T-helper 17 cell (primary cell): ENCODE measurements at places on chromosomes 4 and X. TPM values are rescaled to one million over a fixed set of nuclear protein-coding genes. Genes with fewer than 3 reads are reported as not detected.

The POLA1 gene
- 8.7 TPM for total RNA-seq

The UGT2B15 gene
- not detected for total RNA-seq

The CSAG2 gene
- total RNA-seq, result not detected

The MUC7 gene
- not detected for total RNA-seq

DNA sequence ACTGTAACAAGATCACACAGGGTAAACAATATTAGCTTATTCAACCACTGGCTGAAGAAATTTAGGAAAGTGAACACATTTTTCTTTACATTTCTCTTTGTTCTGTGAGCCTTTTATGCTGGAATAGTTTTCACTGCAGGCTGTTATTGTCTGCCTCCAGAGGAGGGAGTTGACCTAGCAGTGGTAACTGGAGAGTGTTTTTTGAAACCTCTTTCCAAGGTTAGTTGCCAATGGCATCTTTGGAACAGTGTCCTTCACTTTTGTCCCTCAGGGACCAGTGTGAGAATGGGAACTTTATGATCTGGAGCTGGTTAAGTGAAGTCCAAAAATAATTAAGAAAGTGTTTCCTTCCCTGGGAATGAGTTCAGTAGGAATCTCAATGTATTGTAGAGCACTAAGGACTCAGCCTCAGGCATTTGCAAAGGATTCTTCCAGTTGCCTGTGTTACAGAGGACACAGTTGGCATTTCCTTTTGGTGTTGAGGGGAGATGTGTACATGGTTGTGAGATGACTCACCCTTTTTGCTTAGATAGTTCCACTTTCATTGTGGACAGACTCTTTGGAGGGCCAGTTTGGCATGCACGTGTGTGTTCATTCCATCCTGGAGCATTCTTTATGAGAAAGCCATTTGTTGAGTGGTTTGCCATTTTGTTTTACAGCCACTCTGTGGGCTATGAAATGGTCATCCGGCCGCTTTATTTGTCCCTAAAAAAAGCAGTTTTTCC lies 61.3 kb downstream of the AR start:
- DNase-seq, result no peak

DNA sequence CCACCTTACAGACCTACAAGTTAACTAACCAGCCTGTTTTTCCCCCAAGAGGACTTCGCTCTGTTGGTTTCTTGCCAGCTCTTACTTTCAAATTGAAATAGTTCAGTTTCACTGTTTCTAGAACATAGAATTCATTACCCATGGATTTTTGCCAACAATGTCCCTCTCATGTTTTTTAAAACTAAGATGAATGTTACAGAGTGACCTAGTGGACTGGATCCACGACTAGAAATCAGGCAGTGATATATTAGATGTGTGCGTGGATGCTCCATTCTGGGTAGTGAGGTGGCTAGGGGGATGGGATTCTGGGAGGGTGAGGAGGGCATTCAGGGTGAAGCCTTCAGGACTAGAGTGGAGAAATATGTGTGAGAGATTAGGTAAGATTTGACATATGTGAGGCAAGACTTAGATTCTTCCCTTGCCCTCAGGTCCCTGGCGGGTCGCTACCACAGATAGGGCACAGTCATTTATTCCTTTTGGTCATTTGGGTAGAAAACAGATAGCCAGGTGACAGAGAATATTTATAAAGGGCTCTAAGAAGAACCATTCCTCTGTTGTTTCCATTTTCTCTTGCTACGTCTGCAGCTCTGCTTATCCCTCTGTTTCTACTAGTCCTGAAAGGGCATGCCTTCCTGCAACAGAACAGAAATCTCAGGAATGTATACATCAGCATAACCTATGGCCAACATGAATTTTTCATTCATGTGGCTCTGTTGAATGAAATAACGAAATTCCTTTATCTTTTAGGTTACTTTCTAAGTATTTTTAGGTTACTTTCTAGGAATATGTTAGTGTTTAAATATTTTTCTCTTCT lies 15.4 kb upstream of the JADE1 start:
- no peak for DNase-seq

DNA sequence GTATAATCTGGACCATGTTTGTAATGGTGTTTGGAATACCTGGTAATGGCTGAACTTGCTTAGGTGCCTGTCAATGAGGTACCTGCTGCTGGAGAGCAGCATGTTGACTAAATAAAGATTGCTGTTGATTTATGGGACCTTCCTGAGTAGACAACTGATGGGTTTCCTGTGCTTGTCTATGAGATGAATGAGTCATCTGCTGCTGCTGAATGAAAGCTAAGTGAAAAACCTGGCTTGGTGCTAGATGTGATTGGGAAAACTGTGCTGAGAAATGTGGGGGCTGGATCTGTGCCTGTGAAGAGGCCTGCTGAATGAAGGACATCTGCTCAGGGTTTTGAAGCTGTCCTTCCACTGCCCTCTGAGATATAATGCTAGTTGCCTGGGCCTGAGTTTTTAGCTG lies 69.6 kb downstream of the WNK3 start:
- no peak for DNase-seq

- no peak for DNase-seq
Measured at GRCh38 chrX:48848847-48849246, 13.4 kb upstream of the PCSK1N start.

DNA sequence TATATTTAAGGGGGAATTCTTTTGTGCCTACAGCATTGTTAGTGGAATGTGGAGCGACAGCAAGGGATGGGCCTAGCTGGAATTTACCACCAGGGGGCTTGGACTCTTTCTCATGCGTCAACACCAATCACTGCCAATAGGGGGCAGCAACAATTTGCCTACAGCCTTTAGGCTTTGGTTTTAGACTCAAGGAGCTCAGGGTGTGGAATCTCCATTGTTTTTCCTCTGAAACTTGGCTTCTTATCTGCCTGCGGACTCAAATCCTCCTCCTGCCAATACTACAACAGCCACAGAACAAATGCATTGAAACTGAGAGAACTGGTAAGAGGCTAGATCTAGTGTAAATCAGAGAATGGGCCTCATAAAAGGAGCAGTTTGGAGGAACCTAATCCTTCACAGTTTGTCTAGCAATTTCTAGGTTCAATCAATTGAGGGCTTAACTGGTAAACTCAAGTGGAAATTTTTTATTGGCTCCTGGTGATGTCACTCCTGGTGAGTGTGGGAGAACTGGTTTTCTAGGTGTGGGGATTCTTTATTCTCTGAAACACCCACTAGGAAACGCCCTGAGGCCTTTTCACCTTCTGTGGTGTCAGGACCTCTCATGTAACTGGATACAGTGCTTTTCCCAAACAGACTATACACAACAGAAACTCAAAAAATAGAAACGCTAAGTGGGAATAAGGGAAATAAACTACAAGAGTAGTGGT lies 27.9 kb upstream of the TMSB4X start:
- DNase-seq, result peak; percentile 64

DNA sequence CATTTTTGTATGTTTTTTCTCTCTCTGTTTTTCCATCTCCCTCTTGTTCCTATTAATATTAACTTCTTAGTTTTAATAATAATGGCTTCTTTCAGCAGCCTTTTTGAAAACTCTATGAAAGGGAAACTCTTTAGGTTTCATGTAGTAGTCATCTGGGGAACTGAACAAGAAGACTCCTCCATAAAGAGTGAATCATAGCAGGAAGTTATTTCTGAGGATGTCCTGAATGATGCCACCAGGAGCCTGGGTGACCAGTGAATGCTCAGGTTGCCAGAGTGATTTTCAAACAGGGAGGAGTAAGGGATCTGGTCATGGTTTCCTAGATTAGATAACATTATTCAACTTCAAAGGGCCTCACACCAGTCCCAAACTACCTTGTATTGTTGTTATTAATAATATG lies 212.8 kb upstream of the PDE5A start:
- no peak for DNase-seq

- no peak for DNase-seq
Measured at GRCh38 chr4:81599742-81600380, 128.2 kb upstream of the RASGEF1B start.

GRCh38 chr4:128582427-128582870 lies 227.1 kb upstream of the JADE1 start:
- no peak for DNase-seq

GRCh38 chr4:26239801-26240200 lies 81.0 kb upstream of the RBPJ start:
- no peak for DNase-seq

DNA sequence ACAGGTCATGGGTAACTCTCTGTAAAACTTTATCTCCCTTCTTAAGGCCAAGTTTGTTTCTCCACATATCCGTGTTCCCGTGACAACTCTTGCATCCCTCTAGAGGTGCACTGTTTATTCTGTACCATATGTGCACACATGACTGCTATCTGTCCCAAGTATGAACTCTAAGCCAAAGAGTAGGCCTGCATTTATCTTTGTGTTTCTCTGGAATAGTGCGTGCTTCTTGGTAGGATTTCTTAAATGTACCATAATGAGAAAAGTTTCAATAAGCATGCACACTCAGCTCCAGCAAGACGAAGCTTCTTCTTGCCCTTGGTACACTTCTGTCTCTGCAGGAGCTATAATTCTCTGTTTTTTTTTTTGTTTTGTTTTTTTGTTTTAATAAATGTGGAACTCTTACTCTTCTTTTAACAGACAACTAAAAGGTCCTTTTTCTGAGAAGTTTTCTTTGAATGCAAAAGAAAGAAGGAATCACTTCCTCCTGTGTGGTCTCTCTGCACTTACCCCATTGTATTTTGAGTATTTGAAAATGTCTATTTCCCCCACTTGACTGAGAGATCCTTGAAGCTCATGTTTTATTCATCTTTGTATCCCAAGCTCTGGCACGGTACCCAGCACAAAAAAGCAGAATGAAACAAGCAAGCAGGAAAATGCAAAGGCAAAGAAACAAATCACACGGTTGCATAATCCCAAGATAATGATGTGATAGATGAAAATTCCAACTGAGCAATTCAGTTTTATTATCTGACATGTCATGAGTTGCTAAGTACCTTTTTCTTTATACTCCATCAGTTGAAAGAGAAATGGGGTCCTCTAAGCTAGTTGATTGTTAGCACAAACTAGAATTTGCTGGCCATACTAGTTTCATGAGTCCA lies 521.9 kb upstream of the BOD1L1 start:
- DNase-seq, result no peak

DNA sequence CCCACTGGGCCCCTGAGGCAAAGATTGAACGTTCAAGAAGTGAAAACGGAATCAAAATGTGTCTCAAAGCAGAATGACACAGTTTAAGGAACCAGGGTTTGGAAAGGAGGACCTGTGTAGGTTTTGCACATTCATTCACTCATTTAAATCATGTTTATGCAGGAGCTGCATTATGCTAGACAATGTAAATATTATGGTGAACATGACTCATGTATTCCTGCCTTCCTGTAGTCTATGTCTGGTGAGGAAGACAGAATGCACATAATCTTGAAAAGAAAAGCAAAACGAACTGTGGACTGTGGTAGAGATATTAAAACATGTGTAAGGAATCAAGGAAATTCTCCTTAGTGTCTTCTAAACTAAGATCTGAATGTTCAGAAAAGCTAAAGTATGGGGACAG lies 311.8 kb upstream of the SMIM31 start:
- no peak for DNase-seq

DNA sequence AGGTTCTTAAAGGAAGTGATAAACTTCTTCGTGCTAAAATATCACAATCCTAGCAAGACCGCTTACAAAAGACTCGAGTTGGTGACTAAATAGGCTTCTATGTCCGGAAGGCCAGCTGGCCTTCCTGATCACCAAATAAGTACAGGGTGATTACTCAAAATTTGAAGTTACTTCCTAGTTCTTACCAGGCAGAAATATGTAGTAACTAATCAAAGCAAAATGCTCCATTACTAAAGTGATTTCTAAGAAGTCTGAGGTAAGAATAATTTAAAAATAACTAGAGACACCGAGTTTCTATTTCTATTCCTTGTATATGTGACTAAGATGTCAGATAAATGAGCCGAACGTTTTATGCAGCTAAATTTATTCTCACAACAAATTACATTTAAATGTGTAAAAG lies 62.2 kb downstream of the NSUN7 start:
- no peak for DNase-seq

- no peak for DNase-seq
Measured at GRCh38 chrX:87788976-87789375, 271.4 kb downstream of the KLHL4 start.
